ENCODE measurements at places on chromosomes 3 and 15.

GRCh38 chr15:68401496-68402431, 30.2 kb downstream of the ITGA11 start:
- no peak for DNase-seq

DNA sequence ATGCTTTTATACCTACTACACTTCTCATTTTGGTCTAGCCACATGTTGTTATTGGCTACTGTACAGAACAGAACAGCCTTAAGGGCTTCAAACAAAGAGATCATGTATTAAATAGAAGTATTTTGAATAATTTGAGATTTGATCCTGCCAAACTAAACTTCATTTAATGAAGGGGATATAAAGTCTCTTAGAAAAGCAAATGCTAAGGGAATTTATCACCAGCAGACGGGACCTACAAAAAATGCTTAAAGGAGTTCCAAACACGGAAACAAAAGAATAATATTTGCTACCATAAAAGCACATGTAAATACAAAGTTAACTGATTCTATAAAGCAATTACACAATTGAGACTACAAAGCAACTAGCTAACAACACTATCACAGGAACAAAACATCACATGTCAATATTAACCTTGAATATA, 23.6 kb upstream of the FMN1 start:
- DNase-seq: no peak

DNA sequence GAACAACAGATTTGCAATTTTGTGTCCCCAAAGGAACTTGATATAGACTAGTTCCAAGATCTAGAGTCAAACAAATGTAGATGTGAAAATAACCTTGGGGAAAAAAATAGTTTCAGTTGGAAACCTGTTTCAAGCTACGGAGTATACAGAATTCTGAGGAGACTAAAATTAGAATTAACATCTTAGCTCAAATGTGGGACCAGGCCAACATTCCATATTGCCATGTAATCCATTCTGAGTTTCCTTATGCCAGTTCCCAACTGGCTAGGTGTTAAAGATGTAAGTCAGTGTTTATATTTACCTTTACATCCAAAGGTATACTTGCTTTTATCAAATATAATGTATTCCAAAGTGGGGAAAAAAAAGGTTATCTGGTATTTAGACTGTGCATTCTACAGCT, 76.3 kb downstream of the UBE3A start:
- no peak for DNase-seq

- peak; percentile 42 for DNase-seq
Observed at GRCh38 chr15:63048776-63049665, 6.5 kb downstream of the TPM1 start.

GRCh38 chr3:65879372-65879771, 159.3 kb downstream of the MAGI1 start:
- DNase-seq: no peak

- DNase-seq: no peak
Observed at GRCh38 chr3:141217389-141217788, 14.2 kb upstream of the PXYLP1 start.

DNA sequence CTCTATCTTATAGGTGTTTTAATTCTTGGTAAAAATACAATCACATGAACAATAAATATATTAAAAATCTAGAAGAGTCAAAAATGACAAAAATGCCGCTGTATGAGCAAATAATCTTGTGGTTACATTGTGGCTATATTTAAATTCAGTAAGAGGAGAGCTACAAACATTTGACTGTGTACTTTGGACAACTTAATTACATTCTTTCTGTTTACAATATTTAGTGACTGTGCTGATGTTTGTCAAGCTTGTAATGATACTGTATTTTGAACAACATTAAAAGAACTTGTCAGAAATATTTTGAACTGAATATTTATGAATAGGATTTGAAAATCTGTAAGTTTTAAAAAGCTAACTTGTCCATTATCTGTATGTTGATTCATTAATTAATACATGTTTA, 598.3 kb downstream of the SI start:
- no peak for DNase-seq

DNA sequence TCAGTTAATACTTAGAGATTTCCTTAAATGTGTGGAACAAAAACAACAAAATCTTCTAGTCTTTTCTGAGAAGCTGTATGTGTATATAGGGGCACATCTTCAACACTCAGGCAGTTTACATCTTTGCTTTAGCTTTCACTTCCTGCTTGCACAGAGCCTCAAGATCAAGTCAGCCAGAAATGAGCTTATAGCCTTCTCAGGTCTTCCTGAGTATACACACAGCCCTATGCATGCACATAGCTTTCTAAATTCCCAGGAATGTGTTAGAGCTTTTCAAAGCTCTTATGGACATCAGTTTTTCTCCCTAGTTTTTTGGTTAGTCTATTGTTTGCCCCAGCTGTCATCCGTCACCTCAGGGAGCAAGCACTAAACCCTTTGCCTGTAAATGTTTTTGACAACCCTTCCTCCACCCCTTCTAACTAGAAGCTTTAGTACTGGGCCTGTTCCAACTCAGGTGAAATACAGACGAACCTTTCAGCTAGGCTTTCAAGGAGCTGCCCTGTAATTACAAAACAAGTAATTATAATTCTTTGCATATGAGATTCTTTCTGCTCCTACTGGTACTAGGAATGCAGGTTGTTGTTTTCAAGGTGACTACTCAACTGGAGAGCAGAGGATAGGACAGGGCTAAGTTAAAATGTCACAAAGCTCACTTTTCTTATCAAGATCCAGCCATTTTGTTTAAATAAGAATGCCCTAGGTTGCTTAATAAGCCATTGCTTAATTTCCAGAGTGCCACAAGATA, 22.6 kb upstream of the MTMR10 start:
- no peak for DNase-seq

DNA sequence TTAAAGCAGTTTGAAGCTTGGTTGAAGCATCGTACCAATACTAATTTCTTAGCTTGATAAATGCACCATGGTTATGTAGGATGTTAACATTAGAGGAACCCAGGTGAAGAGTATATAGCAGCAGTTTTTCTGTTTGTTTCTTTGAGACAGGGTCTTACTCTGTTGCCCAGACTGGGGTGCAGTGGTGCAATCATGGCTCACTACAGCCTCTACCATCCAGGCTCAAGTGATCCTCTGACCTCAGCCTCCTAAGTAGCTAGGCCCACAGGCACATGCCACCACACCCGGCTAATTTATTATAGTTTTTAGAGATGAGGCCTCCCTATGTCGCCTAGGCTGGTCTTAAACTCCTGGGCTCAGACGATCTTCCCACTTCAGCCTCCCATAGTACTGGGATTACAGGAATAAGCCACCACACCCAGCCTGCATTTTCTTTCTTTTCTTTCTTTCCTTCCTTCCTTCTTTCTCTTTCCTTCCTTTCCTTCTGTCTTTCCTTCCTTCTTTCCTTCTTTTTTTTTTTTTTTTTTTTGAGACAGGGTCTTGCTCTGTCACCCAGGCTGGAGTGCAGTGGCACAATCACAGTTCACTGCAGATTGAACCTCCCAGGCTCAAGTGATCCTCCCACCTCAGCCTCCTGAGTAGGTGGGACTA, 6.1 kb downstream of the PEAK1 start:
- no peak for DNase-seq

Data from amniotic epithelial cell (primary cell).